ENCODE measurements at places on chromosomes 11 and 22.

GRCh38 chr22:46392137-46392844 is 56.8 kb downstream of the TRMU start:
- no peak for DNase-seq

- no peak for DNase-seq
These were observed 36.1 kb downstream of the RPUSD4 start for GRCh38 chr11:126175393-126175792.

- DNase-seq, result no peak
These were observed 38.4 kb upstream of the CRYBB3 start for GRCh38 chr22:25161017-25161915.

DNA sequence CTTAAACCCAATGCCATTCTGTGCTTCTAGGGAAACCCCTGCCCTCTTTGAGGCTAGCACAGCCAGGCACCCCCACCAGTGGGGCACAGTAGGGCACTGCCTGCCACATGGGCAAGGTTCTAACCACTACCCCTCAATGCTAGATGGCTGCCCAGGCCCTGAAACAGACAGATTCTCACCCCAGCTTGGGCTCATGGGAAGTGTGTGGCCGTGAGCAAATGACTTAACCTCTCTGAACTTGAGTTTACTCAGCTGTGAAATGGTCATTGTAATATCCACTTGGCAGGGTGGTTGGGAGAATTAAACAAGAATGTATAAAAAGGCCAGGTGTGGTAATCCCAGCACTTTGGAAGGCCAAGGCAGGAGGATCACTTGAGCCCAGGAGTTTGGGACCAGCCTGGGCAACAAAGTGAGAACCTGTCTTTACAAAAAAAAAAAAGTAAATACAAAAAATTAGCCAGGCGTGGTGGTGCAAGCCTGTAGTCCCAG is 22.4 kb downstream of the C22orf23 start:
- DNase-seq, result no peak

GRCh38 chr22:40533712-40534378 is 102.7 kb downstream of the MRTFA start:
- no peak for DNase-seq

- DNase-seq, result no peak
These were observed 287.7 kb downstream of the TMEM135 start for GRCh38 chr11:87325490-87325872.

DNA sequence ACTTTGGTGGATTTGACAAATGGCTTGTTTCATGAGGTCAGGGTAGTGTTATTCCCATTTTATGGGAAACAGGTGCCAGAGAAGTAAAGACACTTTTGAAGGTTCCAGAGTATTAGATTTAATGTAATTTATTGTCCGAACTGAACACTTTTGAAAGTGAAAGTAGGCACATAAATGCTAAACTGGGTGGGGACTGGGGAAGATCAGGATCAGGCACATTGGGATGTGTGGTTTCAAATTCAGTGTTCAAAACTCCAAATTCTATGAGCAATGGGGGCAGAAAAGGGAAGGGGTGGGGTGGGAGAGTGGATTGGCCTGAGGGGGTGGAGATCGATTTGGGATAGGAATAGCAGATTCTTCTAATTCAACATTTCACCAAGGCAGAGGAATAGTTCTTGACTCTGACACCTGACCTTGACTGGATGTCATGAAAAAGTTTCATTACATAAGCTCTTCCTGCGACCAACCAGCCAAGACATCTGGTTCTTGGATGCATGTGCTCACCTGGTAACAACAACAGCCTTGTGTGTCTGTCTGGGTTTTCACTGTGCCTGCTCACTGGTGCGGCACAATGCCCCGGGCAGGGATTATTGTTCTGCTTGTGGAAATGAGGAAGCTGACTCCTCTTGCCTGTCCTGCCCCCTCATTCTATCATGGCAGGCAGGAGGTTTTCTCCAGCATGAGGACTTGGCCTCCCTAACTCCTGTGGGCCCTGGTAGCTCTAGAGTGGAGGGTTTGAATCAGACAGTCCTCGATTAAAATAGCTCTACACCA is 10.8 kb downstream of the PPFIBP2 start:
- DNase-seq, result no peak

GRCh38 chr11:126444072-126444471 is 88.6 kb downstream of the ST3GAL4 start:
- DNase-seq, result no peak

- DNase-seq, result no peak
These were observed 1.5 kb upstream of the GRAMD4 start for GRCh38 chr22:46618667-46619066.

DNA sequence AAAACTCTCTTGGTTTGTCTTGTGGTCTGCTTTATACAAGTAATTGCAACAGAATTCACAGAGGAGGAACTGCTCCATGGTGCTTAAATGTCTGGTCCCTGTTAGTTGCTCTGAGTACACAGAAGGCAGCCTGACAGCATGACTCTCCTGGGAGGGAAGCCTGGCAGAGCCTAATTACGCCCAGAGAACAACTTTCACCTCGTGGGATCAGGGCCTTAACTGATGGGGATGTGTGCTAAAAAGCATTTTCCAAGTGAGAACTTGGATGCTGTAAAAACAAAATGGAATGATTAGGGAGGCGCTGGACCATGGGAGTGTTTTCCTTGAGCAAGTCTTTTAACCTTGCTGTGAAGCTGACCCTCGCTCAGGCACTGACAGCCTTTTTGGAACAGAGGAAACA is 154.0 kb upstream of the TENM4 start:
- no peak for DNase-seq

DNA sequence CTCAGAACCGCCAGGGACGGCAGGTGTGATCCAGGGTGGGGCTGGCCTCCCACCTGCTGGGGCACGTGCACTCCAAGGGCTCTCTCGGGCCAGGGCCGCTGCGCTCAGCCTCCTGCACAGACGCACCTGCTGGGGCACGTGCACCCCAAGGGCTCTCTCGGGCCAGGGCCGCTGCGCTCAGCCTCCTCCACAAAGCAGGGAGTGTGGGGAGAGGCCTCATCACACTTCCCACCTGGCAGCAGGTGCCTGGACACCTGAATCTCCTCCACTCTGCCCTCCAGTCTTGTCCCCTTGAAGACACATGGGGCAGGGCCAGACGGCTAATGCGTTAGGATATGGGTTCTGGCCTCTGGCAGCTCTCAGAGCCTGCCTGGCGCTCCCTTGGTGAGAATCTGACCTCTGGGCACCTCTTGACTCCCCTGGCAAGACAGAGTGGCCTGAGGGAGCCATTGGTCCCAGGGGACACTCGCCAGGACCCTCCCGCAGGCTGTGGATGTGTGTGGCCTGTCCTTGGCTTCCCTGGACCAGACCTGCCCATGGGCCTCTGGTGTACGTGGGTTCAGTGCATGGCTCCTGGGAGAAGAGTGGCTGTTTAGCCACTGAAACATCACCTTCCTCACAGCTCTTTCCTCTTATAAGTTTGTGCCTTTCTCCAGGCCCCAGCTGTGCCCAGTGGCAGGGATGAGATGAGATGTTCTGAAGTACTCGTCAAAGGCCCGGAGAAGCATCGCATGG is 73.5 kb downstream of the BRD1 start:
- no peak for DNase-seq

DNA sequence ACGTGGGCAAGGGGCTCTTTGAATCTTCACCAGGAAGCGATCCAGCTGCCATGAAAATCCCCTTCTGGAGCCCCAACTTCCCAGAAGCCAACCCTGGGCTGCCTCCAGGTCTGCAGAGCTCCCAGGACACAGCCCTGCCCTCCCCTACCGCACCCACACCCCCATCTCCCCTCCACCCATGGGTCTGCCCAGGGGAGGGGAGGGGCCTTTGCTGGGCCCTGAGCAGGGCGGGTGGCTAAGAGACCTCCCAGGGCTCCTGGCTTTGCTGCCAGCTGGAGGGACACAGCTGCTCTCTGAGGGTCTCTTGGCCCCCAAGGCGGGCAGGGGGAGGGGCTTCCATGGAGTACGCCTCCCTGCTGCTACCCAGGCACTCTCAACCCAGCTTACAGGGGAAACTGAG is 64.1 kb downstream of the WNT7B start:
- DNase-seq, result no peak

DNA sequence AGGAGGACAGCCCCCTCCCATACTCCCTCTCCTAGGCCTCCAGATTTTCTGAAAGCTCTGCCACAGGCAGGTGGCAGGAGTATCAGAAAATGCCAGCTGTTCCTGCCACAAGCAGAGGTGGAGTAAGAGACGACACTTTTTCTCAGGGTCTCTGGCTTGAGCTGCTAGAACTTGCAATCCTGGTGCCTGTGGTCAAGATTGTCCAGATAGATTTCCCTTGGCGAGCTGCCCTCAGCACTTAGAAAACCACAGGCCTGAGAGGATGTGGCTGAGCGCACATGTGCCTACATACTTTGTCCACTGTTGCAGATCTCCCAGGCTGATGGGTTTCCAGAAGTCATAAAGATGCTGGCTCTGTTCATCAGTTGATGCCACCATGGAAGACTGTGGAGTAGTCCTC is 65.7 kb upstream of the NAV2 start:
- no peak for DNase-seq

DNA sequence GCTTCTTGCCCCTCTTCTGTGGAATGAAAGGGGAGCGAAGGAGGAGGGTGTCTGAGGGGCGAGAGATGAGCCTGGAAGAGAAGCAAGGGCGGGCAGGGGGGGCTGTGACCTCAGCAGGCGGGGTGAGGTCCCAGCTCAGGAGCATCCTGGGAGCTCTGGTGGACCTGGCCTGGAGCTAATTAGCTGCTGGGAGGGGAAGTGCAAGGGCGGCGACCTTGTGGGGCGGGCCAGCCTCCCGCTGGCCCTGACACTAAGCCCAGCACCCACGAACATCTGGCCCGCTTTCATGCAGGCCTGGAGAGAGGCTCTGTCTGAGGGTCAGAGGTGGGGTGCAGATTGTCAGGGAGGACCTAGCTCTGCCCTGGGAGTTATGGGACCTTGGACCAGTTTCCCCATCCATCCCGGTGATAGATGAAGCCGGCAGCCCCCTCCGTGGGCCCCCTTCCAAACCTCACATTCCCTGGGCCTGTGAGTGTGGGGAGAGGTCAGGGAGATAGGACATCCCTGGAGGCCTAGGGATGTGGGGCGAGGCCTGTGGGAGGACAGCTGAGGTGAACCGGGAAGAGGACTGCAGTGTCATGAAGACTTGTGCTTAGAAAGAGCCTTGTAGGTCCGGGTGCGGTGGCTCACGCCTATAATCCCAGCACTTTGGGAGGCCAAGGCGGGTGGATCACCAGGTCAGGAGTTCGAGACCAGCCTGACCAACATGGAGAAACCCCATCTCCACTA is 28.5 kb upstream of the CD82 start:
- no peak for DNase-seq

- DNase-seq, result no peak
These were observed 79.7 kb downstream of the FBLN1 start for GRCh38 chr22:45582236-45582954.

DNA sequence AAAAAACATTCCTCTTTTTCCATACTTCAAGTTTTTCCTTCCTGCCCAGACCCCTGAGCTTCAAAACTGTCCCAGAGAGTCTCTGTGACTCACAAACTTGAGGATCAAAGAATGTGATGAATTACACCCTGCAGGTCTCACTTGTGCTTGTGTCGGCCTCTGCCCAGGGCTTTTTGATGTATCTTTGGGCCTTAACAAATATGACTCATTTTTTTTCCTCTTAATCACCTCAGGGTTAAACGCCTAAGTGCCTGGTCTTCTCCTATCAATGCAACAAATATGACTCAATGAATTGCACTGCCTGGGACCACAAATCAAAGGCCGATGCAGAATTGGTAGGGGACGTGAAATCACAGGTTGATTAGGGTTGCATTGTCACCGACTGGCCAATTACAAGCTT is 267.7 kb downstream of the LARGE1 start:
- no peak for DNase-seq

GRCh38 chr11:41235668-41236067 is 223.8 kb downstream of the LRRC4C start:
- no peak for DNase-seq

DNA sequence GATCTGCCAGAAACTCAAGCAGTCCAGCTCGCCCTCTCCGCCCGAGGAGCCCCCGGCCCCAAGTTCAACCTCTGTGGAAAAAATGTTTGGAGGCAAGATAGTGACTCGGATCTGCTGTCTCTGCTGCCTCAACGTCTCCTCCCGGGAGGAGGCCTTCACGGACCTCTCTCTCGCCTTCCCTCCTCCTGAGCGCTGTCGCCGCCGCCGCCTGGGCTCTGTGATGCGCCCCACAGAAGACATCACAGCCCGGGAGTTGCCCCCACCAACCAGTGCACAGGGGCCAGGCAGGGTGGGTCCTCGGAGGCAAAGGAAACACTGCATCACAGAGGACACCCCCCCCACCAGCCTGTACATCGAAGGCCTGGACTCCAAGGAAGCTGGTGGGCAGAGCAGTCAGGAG is 20.8 kb downstream of the USP35 start:
- DNase-seq, result no peak

DNA sequence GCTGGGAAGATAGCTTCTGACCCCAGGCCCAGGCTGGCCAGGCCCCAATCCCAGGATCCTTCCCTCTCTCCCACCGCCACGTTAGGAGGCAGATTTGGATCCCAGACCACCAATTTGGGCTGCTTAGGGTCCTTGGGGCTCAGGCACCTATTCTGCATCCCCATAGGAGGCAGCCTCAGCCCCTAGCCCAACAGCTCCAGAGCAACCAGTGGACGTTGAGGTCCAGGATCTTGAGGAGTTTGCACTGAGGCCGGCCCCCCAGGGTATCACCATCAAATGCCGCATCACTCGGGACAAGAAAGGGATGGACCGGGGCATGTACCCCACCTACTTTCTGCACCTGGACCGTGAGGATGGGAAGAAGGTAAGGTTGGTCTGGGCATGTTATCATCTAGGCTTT is 16.1 kb downstream of the TUB start:
- DNase-seq, result no peak

DNA sequence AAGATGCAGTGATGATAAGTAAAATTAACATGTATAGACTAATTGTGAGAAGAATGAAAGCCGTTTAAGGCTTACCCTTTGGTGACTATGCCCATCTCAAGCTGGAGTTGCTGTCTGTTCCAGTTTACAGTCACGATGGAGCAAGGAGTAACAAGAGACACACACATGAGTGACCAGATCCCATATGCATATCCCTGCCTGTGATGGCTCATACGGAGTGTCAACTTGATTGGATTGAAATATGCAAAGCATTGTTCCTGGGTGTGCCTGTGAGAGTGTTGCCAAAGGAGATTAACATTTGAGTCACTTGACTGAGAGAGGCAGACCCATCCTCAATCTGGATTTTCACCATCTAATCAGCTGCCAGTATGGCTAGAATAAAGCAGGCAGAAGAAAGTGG is 786.8 kb downstream of the FAM181B start:
- no peak for DNase-seq

- DNase-seq, result no peak
These were observed 154.9 kb downstream of the CACNA1I start for GRCh38 chr22:39725351-39726035.

DNA sequence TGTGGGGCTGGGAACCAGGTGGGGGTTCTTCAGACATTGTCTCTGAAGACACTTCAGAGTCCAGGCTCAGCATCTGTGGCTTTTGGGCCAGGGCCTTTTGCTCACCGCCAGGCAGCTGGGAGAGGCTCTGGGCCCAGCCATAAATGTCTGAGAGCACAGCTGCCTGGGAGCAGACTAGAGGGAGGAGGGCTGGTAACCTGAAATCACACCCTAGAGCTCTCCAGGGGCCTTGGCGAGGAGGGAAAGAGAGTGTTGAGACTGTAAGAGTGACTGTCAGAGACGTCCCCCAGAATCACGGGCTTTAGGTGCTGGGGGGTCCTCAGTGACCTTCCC is 4.1 kb downstream of the TRABD start:
- no peak for DNase-seq
